ENCODE measurements at places on chromosomes 11 and 22. TPM values are rescaled to one million over a fixed set of nuclear protein-coding genes. Genes with fewer than 3 reads are reported as not detected.

DNA sequence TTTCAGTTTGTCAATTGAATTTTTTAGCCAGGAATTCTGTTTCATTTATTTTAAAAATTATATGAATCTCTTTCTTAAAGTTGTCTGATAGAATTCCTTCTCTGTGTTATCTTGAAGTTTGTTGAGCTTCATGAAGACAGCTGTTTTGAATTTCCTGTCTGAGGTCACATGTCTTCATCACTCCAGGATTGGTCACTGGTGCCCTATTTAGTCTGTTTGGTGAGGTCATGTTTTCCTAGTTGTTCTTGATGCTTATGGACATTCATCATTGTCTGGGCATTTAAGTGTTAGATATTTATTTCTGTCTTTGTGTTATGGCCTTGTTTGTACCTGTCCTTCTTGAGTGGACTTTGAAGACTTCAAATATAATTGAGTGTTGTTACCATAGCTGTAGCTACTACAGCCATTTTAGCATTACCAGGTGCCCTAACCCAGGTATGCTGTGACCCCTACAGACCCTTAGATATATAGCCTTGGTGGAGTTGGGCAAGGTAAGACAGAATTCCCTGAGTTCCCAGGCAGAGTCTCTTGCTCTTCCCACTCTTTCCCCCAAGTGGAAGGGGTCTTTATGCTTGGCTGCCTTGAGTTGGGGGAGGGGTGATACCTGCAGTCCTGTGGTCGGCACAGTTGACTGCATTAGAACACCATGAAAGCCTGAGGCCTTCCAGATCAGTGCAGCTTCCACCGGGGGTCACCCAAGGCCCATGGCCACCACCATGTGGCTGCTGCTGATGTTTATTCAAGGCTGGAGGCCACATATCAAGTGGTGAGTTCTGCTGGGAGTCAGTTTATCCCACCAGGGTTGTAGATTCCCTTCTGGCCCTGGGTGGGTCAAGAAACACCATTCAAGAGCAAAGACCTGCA, 229.6 kb downstream of the DYNC2H1 start:
- no peak for DNase-seq

APOBEC3B gene
- 2.7 TPM for total RNA-seq

GRCh38 chr11:32610797-32611352, 27.2 kb downstream of the EIF3M start:
- no peak for DNase-seq

DNA sequence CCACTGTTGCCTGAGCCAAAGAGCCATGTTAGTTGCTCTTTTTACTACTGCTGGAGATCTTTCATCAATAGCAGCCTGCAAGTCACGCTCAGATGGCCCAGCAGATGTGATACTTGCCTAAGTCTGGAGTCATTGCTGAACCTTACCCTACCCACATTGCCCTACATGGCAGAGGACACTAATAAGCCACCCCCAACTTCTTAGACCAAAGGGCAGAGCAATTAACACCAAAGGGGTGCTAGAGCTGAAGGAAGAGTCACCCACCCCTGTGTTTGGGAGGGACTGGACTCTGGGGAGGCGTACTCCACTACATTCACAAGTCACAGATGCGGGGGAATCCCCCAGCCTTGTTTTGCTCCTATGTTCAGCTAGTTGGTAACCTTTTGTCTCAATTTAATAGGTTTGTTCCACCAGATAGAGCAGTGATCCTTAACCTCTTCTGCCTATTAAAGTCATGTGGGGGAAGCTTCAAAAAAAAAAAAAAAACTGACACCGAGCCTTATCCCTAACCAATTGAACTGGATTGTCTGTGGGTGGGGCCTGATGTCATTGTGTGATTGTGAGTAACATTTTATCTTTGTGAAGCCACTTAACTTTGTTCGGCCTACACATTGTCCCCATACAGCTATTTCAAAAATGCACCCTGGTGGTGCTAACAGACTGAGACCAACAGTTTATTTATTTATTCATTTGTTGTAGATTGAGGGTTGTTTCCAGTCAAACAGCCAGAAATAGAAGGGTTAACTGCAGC, 13.1 kb downstream of the ADM start:
- no peak for DNase-seq
